ENCODE measurements at places on chromosomes 12 and 14. TPM values are rescaled to one million over a fixed set of nuclear protein-coding genes. Genes with fewer than 3 reads are reported as not detected.

- H3K27me3 ChIP-seq: no peaks in the 10 kb centered on the region
- no peak overlapping the region for H3K27ac ChIP-seq
- H3K4me3 ChIP-seq: no peak overlapping the region
- H3K4me1 ChIP-seq: no peaks in the 10 kb centered on the region
Measured at GRCh38 chr14:33569821-33570687, 380.8 kb downstream of the EGLN3 start.

DNA sequence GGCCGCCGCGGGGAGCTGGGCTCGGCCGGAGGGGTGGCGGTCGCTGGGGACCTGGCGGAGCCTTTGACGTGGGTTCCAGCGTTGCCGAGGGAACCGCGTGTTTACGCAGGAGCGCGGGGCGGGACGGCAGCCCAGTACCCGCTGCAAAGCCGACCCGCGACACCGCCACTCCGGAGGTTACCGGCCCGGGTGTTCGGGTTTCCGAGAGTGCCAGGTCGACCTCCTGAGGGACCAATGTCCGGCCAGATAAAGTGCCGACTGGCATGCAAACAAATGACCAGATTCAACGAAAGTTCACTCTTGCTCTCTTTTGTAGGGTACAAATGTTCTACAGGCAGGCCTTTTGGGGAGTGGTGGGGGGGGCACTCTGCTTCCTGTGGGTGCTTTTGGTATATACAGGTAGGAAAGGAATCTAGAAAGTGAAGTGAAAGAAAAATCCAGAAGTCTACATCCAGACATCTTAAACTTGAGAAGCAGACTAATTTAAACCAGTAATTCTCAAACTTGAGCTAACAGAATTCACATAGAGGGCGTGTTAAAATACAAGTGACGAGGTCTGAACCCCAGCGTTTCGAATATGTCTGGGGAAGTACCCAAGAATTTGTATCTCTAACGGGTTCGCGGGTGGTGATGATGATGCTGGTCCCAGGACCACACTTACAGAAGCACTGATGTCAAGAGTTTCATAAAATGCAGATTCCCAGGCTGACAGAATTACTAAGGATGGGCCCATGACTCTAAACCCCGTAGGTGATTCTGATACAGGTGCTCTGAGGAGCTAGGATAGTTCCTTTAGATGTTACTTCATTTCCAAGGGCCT lies at the start of gene GPR135:
Gene GPR135 (minus strand): TSS at position 65 of the 820 bp plus-strand sequence. CDS start 154 bp downstream, outside the sequence.
- no peaks in the 10 kb centered on the region for H3K27me3 ChIP-seq
- H3K4me3 ChIP-seq: peak within 1 kb of the TSS; percentile 45
- no peak within 1 kb of the TSS for H3K27ac ChIP-seq
- peaks cover 11% of the 10 kb centered on the region for H3K4me1 ChIP-seq
- DNase-seq: peak; percentile 61
- H3K36me3 ChIP-seq: no peaks in the 10 kb centered on the region

DNA sequence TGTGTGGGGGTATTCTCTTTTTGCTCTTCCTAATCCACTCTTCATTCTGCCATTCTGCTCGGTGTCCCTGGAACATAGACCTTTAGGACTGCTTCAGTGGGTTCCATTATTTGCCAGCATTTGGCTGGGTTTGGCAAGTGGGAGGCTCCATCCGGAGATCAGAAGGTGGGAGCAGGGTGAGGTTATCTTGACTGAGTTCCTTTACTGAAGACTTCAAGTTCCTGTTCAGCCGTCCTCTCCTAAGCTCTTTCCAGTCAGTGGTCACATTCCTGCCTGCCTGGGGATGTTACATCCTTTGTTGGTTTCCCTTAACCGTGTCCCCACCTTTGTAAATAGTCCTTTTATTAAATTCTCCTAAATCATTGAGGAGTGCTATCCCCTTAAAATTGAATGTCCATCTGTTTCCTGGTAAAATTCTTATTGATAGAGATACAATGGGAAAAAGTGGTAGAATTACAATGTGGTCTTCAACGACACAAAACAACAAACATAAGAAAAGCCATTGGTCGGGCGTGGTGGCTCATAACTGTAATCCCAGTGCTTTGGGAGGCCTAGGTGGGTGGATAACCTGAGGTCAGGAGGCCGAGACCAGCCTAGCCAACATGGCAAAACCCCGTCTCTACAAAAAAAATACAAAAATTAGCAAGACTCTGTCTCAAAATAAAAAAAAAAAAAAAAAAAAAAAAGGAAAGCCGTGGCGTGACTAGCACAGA lies 5.0 kb upstream of the MIA2 start:
- no peak for DNase-seq
- H3K36me3 ChIP-seq: no peaks in the 10 kb centered on the region
- peaks cover 10% of the 10 kb centered on the region for H3K4me1 ChIP-seq
- H3K27ac ChIP-seq: no peak overlapping the region
- no peaks in the 10 kb centered on the region for H3K27me3 ChIP-seq

DNA sequence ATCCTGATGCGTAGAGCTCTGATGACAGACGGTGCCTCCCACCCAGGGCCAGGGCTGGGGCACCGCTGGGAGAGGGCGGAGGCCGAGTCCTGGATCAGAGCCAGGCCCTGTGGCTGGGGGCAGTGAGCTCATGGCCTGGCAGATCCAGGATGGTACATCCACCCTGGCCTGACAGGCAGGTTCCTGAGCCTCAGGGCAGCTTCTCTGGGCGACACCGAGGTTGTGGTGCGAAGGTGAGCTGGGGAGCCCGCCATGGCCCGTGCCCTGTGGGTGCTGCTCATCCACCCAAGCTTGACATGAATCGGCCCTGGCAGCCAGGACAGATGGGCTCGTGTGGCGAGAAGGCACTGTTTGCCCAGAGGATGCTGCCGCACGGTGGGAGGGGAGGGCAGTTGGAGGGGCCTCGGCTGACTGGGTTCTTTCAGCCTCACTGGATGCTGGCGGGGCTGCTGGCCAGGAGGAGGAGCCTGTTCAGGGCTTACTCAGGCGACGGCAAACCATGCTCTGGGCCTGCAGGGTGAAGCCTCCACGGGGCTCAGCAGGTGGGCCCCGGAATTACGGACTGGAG lies 16.6 kb downstream of the LRTM2 start:
- H3K27me3 ChIP-seq: no peaks in the 10 kb centered on the region
- no peak for DNase-seq
- H3K4me3 ChIP-seq: no peak overlapping the region
- no peaks in the 10 kb centered on the region for H3K36me3 ChIP-seq
- no peak overlapping the region for H3K27ac ChIP-seq
- no peaks in the 10 kb centered on the region for H3K4me1 ChIP-seq

GRCh38 chr12:76426160-76426559 lies 77.9 kb upstream of the BBS10 start:
- no peaks in the 10 kb centered on the region for H3K36me3 ChIP-seq
- no peaks in the 10 kb centered on the region for H3K27me3 ChIP-seq
- H3K27ac ChIP-seq: no peak overlapping the region

DNA sequence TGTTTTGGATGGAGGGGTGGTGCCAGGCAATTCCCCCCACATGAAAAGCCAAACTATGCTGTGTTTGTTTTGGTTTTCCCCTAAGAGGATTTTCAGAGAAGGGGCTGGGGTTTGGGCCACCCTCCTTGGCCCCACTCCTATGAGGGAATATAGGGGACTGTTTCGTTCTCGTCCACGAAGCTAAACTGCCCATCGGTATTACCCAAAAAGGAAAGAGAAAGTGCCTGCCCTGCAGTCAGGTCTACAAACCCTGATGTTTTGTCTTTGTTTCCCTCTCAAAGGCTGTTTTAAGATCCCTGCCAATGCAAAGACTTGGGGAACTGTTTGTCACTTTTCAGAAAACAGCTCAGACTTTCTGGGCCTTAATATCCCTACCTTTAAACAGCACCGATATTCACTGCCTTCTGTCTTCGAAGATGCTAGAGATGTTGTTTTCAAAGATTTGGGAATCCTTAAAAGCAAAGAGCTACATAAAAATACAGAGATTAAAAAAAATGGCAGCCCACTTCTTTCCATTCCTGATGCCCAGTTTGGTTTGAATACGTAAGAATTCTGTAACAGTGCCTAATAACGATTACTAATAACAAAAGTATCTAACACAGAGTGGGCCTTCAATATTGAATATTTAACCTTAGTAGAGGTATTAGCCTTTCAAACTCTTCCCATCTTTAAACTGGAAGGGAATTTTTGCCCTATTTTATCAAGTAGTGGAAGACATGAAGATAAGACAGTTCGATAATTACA lies 518.4 kb downstream of the MED13L start:
- H3K27me3 ChIP-seq: no peaks in the 10 kb centered on the region

Gene ASIC1
- 0.52 TPM for total RNA-seq

DNA sequence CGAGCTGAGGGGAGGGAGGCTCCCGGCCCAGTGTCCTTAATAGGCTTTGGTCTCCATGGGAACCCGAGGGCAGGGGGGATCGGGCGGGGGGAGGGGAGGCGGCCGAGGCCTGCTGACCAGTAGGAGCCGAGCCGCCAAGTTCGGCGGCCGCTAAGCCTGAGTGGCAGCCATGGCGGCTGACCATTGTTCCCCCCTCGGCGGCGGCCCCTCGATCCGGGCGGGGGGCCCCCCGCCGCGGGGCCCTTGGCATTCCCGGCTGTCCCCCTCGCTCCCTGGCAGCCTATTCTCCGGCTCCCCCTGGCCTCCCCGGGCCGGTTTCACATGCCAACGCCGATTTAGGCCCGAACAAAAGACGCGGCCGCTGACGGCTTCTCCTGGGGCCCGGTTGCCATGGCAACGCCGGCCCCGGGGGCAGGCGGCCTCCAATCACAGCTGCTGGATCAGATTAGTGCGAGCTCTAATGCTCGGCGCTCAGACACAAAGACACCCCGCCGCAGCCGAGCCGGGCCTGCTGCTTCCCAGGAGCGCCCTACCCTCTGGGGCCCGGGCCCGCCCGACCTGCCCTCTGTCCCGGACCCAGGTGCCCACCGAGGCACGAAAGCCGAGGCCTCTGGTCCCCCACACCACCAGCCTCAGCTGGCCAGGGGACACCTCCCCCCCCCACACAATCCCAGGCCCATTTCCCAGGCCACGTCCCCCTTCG lies 7.3 kb downstream of the MSI1 start:
- no peak overlapping the region for H3K4me3 ChIP-seq
- H3K27me3 ChIP-seq: no peaks in the 10 kb centered on the region
- H3K36me3 ChIP-seq: no peaks in the 10 kb centered on the region
- no peak overlapping the region for H3K27ac ChIP-seq
